ENCODE measurements at places on chromosomes 6 and 20.

GRCh38 chr20:2455771-2456497 is 14.7 kb downstream of the SNRPB start:
- no peak for DNase-seq

DNA sequence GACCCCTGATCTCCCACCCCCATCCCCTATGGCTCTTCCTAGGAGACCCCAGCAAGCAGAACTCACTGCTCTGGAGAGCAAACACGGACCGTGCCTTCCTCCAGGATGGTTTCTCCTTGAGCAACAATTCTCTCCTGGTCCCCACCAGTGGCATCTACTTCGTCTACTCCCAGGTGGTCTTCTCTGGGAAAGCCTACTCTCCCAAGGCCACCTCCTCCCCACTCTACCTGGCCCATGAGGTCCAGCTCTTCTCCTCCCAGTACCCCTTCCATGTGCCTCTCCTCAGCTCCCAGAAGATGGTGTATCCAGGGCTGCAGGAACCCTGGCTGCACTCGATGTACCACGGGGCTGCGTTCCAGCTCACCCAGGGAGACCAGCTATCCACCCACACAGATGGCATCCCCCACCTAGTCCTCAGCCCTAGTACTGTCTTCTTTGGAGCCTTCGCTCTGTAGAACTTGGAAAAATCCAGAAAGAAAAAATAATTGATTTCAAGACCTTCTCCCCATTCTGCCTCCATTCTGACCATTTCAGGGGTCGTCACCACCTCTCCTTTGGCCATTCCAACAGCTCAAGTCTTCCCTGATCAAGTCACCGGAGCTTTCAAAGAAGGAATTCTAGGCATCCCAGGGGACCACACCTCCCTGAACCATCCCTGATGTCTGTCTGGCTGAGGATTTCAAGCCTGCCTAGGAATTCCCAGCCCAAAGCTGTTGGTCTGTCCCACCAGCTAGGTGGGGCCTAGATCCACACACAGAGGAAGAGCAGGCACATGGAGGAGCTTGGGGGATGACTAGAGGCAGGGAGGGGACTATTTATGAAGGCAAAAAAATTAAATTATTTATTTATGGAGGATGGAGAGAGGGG is 1.4 kb downstream of the LTA start:
- no peak for DNase-seq

GRCh38 chr6:39831701-39832100 is 39.5 kb downstream of the DAAM2 start:
- no peak for DNase-seq

- DNase-seq, result peak; percentile 68
These were observed 33.0 kb downstream of the HNF4A start for GRCh38 chr20:44388466-44389023.

- DNase-seq, result no peak
These were observed 205.0 kb downstream of the KCNQ5 start for GRCh38 chr6:72826744-72827438.

DNA sequence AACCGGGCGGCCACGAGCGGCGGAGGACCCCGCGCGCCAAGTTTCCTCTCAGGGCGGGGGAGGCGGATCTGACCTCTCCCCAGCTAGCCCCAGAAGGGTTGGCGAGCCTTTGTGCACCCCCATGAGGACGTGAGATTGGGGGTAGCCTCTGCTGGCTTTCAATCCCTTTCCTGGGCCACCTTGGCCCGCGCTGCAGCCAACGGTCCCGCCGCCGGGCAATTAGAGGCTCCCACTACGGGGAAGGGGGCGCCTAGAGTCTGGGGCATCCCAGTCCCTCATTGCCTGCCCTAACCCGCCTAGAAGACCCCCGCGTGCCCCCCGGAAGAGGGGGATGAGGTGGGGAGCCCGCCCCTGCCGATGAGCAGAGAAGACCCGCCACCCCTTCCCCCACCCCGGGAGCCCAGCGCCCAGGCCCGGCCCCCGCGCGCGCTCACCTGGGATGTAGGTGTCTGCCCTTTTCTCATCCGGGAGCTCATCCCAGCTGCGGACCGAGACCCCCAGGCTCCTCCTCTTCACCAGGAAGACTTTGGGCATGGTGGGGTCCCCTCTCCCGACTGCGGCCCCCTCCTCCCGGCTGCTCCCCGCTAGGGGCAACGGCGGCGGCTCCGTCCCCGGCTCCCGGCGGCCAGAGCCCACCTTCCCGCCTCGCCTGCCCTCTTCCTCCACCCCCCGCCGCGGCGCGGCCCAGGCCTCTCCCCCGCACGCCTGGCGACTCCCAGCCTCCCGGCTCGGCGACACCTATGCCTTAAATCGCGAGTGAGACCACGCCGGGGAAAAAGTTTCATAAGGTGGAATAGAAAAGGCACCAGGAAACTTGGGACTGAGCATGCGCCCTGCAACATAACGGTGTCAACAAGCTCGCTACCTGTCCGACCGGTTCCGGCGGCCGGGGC is at the start of gene OVOL2:
Gene OVOL2 (minus strand): TSS at position 816 of the 893 bp plus-strand sequence. CDS start 282 bp downstream, at position 534.
- DNase-seq, result no peak

- DNase-seq, result no peak
These were observed 353.1 kb downstream of the CD83 start for GRCh38 chr6:14470671-14471070.

- no peak for DNase-seq
These were observed at the start of gene THBD for GRCh38 chr20:23049201-23050075. Gene THBD, minus strand, starts transcription at chr20:23049672. Its CDS starts 168 bp downstream, at chr20:23049504.

- DNase-seq, result no peak
These were observed 41.2 kb downstream of the PTPRK start for GRCh38 chr6:128479048-128479666.

DNA sequence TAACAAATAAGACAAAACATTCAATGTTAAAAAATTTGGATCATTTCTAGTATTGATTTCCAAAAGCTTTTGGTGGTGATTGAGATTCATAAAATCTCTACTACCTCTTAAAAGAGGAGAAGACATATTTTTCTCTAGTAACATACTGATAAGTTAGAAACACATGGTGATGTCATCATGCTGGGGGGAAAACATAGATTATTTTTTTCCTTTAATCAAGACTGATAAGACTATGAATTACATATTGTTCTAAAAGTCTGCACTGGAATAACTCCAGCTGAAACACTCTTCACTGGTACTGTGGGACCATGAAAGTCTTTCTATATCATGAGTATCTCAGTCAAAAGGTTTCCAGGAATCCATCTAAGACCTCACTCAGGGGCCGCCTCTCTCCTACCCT is 515.8 kb downstream of the PRKN start:
- no peak for DNase-seq

GRCh38 chr6:128538763-128539162 is 18.4 kb upstream of the PTPRK start:
- DNase-seq, result no peak

- DNase-seq, result no peak
These were observed 89.2 kb downstream of the NOL4L start for GRCh38 chr20:32495949-32496348.

DNA sequence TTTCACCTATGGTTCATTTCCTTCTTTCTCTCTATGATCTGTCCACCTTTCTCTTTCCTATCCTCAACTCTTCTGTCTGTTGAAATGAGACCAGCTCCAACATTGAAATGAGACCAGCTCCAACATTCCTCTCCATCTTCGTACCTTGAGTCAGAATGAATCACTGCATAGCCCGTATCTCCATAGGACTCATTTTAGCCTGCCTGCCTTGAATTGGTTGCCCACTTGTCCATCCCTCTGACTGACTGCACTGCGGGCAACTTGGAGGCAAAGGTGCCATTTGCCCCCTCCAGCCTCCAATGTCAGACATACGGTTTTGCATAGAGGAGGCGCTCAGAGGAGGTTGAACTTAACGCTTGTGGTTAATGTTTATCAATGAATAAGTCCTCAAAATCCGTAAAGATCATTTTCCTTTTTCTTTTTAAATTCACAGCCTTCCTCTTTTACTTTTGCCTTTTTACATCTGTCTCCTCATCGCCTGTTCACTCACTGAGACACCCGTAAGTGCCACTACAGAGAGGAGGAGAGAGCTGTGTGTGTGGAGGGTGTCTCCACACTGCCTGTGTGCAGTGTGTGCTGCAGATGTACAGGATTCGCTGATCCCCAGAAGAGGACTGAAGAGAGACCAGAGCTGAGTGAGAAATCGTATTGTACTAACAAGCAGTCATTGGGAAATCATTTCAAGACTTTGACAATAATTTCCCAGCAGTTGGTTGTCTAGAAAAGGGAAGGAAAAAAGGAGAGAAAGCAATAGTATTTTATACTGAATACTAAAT is 579.6 kb upstream of the MAP3K7 start:
- DNase-seq, result no peak

DNA sequence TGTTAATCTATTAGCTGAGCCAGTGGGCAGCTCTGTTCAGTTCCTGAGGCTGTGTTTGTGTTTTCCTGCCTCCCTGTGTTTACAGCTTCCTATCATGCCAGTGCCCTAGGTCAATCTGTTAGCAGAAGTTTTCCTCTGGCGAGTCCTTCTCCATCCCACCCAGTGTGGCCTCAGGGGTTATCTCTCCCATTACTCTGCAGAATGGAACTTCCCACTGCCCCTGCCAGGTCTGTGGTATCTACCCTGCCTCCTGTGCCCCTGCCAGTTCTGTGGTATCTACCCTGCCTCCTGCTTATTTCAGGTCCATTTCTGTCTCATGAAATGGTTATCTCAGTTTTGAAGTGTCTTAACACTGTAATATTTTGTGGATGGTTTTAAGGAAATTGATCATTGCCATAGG is 63.1 kb downstream of the SLX4IP start:
- no peak for DNase-seq

GRCh38 chr6:137651591-137652335 is 157.6 kb upstream of the OLIG3 start:
- DNase-seq, result no peak

DNA sequence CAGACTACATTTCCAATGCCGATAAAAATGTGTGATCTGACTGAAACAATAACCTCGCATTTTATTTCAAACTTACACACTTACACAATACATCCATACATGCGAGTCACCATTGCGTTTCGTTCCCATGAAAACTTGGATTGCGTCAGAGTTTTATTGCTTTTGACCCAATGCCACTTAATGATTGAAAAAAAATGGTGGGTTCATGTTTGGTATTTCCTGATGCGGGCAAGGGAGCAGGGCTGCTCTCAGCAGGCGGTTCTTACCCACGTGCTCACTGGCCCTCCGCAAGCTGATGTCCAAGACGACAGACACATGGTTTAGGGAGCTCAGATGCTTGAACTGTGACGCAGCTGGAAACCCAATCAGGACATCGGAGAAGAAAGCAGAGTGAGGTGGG is 281.0 kb upstream of the SULF2 start:
- DNase-seq, result no peak

- no peak for DNase-seq
These were observed 124.7 kb downstream of the DTNBP1 start for GRCh38 chr6:15538106-15538505.

GRCh38 chr20:58660855-58661597 is 9.9 kb downstream of the STX16 start:
- peak; percentile 67 for DNase-seq

DNA sequence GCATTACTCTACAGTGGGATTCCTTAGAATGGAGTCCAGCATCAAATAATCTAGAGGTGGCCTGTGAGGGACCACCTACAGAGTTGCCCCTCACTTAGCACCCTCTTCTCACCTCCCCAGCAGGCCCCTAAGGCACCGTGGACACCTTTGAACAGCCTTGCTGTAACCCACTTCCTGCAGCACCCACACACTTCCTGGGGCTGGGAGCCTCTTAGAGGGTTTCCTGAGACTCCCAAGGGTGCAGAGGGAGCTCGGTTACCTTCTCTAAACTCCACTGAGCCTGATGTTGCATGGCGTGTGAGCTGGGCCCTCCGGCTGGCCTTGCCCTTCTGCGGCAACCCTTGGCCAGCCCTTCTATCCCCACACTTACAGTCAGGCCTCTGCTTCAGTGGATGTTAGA is 7.3 kb upstream of the SIRPG start:
- DNase-seq, result no peak

GRCh38 chr20:11067359-11067758 is 393.6 kb upstream of the JAG1 start:
- DNase-seq, result no peak

- DNase-seq, result no peak
These were observed 177.3 kb downstream of the PRL start for GRCh38 chr6:22119500-22119899.

DNA sequence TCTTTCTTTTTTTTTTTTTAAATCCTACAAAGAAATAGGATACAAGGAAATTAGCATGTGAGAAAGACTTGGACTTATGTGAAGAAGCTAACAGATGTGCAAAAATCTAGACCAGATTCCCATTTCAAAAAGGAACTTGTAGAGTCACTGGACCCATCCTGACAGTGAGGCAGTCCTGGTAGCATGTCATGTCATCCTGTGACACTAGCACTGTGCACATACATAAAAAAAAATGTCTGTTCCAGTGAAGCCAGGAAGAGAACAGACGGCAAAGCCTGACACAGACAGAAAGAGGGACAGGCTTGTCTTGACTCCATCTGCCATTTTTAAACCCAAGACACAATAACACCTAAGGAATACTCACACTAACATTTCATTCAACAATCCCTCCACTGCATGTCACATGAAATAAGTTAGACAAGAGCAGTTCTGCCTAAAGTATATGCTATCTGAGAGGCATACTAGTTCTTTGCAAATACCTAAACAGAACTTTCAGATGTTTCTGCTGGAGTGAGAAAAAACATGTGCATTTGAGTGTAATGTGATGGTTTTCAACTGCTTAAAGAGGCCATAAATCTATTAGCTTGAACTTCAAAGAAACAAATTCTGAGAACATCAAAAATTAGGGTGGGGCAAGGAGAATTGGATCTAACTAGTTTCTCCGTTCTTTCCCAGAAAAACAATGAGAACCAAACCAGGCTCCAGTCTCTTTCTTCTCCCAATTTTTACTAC is 159.6 kb downstream of the BACH2 start:
- no peak for DNase-seq

- no peak for DNase-seq
These were observed 115.6 kb upstream of the JAG1 start for GRCh38 chr20:10789386-10789785.

- DNase-seq, result no peak
These were observed 1687.6 kb downstream of the GRIK2 start for GRCh38 chr6:103081126-103081525.

- DNase-seq, result no peak
These were observed 140.4 kb downstream of the DTNBP1 start for GRCh38 chr6:15522427-15522826.

Measured in activated T-cell treated with anti-CD3 and anti-CD28 coated beads, Interleukin-2, amount 50 U/mL, for 1 hour (primary cell).